ENCODE measurements at places on chromosomes 11 and 22.
A peak's percentile ranks its signal among the peaks of the same experiment; 100 is the strongest.

DNA sequence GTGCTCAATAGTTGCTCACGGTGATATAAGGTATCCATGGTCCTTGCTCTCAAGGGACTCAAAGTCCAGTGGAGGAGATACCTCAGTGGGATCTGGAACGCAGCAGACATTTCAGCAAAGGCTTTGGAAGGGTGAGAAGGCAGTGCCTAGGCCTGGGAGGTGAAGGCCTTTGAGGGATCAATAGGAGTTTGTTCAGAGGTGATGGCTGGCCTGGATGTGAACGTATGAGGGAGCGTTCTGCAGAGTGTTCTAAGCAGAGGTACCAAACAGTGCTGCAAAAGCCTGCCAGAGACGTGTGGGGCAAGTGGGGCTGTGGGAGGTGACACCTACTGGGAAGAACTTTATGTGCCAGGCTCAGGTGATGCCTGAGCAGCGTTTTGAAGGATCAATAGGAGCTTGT is 7.4 kb upstream of the MB start:
- DNase-seq: no peak

DNA sequence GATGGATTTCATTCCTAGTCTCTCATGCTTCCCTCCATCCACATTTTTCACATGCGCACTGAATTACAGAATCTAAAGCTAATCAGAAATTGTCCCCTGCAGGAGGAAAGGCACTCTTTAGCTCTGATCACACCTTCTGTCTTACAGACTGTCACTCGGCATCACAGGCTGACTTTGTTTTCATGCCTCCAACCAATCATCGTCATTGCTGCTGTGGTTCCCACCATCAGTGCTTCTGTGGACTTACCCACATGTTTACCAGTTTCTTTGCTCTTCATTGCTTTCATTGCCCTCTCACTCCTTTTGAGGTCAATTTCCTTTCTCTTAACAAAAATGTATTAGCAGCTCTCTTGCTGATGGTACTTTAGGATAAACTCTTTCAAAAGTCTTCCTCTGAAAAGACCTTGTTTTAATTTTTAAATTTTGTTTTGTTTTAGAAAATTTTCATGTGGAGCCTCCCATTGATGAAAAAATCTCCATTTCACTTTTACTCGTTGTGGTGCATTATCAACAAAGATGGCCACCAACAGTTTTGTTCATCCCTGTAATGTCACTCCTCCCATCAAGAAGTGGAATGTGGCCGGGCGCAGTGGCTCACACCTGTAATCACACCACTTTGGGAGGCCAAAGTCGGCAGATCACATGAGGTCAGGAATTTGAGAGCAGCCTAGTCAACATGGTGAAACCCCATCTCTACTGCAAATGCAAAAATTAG is 20.2 kb upstream of the TREH start:
- DNase-seq: no peak

GRCh38 chr11:71305451-71306125 is 53.2 kb upstream of the SHANK2 start:
- no peak for DNase-seq

DNA sequence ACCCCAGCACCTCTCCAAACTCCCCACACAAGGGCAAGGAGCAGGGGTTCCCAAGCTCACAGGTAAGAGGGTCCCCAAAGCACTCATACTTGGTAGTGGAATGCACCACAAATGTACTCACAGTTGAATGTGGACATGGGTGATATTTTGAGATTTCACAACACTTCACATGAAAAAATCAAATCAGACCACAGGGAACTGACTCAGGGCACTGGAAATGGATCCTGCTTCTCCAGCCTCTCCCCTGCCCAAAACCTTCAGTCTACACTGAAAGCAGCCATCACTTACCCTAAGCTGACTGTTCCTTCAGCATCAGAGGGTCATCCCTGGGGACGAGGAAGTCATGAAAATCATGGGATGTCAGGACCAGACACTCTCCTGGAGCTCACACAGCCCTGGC is 40.2 kb downstream of the SCGB1A1 start:
- no peak for DNase-seq

DNA sequence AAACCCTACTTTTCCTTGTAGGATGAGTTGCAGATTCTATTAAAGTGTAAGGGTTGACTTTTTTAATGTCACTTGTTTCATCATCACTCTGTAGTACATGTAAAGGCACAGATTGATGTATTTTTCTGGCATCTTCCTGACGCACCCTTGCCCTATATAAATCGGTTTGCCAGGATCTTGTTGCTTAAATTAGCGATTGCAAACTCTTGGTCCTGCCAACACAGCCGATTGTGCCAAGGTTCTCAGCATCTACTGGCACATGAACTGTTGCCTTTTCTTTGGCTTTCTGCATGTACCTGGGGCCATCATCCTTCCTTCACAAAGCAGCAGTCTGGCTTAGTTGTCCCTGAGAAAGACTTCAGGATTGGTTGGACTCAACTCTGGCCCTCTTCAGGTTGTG is 7.5 kb upstream of the LIN7C start:
- no peak for DNase-seq

GRCh38 chr11:104465321-104465720 is 301.4 kb upstream of the PDGFD start:
- no peak for DNase-seq

GRCh38 chr22:35443338-35443737 is 43.4 kb downstream of the MCM5 start:
- no peak for DNase-seq

- no peak for DNase-seq
Measured at GRCh38 chr11:10990637-10991193, 132.9 kb upstream of the ZBED5 start.

GRCh38 chr22:47204002-47204979 is 441.8 kb downstream of the TBC1D22A start:
- DNase-seq: no peak

DNA sequence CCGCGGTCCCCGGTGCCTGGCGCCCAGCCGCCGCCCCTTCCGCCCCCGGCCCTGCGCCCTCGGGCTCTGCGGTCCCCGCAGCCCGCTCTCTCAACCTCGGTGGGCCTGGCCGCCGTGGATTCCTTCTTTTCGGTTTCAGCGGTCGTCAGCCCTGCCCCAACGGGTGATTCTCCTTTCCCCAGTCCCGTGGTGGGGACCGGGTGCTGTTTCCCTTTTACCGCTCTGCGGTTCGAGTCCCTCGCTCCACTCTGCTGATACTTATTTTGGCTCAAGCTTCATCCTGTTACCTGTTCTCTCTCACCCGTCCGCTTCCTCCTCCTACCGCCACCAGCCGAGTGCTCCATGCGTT is 494 bp downstream of the ZDHHC5 start:
- DNase-seq: no peak

GRCh38 chr22:50488886-50489285 is 2.2 kb downstream of the MIOX start:
- no peak for DNase-seq

DNA sequence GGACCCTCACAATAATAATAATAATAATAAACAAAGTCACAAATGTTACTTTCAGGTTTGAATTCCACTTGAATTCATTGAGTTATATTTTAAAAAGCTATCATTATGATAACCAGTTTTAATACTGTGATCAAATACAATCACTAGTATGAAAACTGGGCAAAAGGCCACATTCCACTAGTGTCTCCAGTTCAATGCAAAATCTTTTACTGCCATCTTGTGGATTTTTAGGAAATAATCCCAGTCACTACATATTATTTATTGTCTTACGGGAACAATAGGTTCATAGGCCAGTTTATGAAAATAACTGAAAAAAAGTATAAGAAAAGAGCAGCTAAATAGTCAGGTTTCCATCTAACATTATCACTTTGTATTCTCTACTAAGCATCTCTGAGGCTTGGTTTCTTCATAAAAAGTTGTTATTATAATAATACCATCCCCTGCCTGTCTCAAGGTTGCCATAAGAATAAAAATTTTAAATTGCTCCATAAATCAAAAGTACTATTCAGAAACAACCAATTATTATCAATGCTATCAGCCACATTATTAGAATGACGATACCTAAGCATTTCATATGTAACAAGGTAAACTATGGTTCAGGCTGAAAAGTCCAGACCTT is 533.9 kb upstream of the CCDC90B start:
- DNase-seq: no peak

DNA sequence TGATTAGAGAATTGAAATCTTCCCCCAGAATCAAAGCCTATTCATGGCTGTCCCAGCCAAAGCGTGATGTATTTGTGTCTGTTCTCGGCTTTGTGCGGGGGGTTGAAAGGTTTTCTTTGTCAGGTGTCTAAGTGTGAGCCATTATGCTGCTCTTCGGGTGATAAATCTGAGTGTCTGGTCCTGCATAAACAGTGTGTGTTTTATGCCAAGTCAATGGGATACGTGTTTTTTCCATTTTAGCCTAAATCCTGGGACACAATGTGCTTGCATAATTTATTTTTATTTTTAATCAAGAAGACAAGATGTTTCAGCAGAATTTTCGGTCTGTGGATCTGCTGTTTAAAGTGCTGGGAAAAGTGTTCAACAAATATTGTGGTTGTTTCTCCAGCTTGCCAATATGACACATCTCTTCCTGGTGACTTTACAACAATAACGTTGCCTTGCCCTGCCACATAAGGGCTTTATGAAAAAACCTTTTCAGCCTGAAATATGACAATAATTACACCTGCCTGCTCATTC is 267.8 kb downstream of the TBC1D22A start:
- no peak for DNase-seq

- DNase-seq: no peak
Measured at GRCh38 chr22:28867191-28867590, 16.2 kb upstream of the ZNRF3 start.

- no peak for DNase-seq
Measured at GRCh38 chr11:111834432-111835163, 36.8 kb downstream of the ALG9 start.

DNA sequence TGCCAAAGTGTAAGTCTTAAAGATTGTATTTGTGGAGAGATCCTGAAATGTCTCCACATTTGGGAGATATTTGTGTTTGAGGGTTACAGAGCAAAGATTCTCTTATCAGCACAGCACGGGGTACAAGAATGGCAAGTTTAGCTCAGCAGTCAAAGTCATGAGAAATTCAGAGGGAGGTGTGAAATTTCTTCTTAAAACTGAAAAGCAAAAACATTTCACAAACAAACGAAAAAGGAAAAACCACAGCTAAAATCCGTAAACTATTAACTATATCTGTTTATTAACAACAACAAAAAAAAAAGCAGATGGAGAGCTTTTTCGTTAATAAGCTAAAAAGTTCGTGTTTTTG is 40.9 kb upstream of the ETS1 start:
- DNase-seq: no peak

GRCh38 chr11:34850334-34850733 is 65.8 kb downstream of the APIP start:
- DNase-seq: no peak

- no peak for DNase-seq
Measured at GRCh38 chr11:81253244-81253643, 1480.4 kb downstream of the FAM181B start.

GRCh38 chr11:1854949-1855885 is 2.3 kb downstream of the LSP1 start:
- peak; percentile 46 for DNase-seq

- DNase-seq: peak; percentile 87
Measured at GRCh38 chr22:39253435-39254070, 8.8 kb upstream of the PDGFB start.

DNA sequence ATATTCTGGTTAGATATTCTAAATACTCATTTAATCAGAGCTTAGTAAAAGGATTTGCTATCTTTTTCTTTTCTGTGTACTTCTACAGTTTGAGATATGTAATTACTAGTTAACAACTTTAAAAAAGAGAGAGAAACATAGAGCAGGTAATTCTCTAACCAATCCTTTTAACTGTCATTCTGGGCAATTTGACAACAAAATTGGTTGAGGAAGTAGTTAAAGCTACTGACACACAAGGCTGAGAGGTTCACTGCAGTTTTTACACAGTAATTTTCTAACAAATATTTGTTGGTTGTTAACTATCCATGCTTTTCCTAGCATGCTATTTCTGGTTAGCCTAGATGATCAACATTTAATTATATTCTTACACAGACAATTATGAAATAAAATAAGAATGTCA is 3.6 kb downstream of the SOX6 start:
- no peak for DNase-seq

DNA sequence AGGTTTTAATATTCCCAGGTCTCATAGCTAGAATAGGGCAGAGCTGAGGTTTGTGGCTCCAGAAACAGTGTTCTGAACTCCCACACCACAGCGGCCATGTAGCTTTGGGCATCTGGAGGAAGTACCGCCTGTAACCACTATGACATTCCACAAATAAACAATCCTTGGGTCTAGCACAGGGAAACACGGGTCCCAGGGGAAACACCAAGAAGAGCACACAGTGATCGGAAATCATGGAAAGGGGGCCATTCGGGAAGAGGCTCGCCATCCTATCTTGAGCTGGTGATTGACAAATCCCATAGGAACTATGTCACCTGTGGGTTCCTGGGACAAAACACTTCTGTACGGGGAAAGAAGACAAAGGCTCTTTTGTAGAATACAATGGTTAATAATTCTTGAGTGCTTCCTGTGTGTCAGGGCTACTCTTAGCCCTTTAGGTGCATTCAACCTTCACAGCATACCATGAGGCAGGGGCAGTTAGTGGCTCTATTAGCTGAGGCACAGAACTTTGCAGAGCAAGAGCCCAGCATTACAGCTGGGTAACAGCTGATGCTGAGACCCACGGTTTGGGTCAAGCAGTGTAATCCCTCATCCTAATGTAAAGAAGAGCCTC is 514.2 kb downstream of the NTM start:
- no peak for DNase-seq

DNA sequence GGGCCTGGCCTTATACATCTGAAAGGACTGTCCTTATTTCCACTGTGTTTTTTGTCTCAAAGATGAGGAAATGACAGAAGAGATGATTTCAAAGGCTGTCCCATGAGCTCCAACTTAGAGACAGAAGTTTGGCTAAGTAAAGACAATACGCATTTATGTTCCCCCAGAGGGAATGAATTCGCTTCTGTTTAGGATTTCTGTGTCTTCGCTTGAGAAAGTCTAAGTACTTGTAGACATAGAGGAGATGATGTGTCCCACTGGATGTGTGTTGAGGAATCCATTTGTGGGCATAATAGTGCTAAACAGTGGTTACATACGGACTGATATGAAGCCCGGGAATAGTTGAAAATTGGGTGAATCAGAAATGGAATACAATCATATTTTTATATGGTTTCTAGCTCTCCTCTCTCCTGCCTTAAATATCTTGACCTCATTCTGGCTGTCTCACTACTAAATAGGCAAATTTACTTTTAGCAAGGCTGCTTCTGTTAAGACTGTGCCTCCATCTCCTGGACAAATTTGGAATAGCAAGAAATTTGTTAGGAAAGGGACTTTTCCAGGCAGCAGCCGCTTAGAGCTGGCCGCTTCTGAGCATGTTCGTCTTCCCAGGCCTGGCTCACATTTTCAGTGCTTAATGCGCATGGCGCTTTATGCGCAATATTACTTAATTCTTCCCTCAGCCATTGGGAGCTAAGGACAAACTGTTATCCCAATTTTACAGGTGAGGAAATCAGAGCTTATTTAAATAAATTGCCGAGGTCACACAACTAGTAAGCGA is 1.9 kb upstream of the PEX26 start:
- DNase-seq: peak; percentile 76

Measured in gastrocnemius medialis (tissue), 4 donors.